Left hindlimb (tissue), 1 donor: ENCODE measurements at places on chromosomes 6 and 20.

DNA sequence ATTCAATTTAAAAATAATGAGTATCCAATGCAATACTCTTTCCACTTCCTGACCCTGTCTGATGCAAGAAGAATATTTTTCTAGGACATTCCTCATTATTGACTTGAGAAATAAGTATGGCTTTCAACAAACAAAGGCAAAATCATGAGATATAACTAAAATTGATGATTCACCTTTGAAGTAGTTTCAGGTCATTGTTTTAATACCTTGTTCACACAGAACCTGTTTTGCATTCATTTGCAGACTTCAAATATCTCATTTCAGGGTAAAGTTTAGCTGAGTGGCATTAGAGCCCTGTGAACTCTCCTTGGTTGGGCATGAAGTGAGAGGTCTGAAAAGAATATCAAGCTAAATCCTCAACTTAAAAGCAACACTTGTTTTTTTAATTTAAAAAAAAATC lies 309.2 kb downstream of the NRN1 start:
- DNase-seq = no peak

DNA sequence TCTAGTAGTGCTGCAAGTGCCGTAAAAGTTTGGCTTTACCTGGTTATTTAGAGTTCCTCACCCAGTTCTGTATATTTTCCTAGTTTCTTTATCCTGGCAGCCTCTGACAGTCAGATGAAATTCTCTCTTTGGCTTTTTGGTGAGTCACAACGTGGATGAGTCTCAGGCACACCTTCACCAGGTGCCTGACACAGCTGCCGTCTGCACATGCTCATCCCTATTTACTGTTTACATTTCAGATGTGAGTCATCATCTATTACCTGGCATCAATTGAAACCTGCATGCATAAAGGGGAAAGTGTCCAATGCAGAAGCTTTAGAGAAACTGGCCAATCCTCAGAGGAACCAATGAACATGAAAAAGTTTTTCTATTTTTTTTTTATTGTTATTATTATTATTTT lies 33.3 kb upstream of the ADGRF4 start:
- no peak for DNase-seq

DNA sequence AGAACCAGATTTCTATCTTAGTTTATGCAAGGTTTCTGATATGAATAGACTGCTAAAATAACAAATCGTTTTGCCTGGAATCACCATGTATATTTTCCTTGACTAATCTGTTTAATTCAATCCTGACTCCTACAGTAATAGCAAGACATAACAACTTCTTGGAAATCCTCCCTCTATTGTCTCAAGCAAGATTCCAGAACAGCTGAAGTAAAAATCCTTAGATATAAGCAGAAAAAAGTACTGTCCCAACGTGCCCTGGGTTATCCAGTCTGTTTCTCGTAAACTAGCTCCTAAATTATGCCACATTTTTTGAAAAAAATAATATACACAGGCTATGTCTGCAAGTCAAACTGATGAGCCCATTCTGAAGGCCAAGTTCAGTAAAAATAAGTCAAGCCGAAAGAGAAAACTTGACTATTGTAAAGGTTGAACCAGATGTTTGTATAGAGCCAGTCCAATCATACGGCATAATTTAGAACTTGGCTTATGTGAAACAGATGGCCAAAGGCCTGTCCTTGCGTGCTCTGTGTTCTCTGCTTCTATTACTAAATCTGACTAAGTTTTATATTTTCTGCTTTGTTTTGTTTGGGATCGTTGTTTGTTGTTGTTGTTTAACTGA lies 341.6 kb upstream of the NRSN1 start:
- DNase-seq = no peak

- no peak for DNase-seq
These were observed 66.4 kb downstream of the DZANK1 start for GRCh38 chr20:18400460-18400859.

GRCh38 chr6:138891255-138891986 lies 95.5 kb downstream of the ECT2L start:
- DNase-seq = no peak

DNA sequence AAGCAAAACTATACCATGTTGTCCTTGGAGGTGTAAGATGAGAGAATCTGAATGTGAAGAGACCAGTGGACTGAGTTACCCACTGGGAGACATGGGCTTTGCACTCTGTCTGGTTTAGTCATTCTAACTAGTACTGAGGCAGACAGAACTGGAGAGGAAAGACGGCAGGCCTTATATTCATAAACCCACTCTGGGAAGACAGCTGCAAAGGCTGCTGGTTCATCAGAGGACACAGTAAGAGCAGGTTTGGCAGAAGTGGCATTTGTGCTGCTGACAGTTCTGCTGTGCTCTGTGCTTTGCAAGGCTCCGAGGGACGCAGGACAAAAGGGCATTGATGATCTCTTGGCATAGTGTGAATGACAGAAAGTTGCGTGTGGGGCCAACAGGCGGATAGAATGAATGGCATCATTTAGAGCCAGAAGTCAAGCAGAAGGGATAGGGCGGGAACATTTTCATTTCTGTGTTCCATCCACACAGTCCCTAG lies 142.3 kb upstream of the TENT5A start:
- DNase-seq = peak; percentile 66

- no peak for DNase-seq
These were observed 62.0 kb downstream of the HIVEP2 start for GRCh38 chr6:142883011-142883410.

DNA sequence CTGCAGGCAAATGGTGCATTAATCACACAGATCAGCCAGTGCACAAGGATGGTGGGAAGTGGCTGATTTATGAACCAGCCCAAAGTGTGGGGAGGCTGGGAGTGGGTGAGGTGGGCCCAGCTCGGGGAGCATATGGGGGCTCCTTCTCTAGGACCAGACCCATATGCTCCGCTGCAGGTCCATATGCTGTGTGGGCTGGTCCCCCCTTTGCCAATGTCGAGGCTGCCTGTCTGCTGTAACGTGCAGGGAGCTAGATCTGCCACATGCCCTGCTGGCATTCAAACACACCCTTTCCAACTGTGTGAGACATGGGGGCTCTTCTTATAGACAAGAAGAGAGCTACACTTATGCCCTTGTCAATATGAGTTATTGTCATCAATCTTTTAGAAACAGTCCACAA lies 566.3 kb downstream of the DHX35 start:
- no peak for DNase-seq

DNA sequence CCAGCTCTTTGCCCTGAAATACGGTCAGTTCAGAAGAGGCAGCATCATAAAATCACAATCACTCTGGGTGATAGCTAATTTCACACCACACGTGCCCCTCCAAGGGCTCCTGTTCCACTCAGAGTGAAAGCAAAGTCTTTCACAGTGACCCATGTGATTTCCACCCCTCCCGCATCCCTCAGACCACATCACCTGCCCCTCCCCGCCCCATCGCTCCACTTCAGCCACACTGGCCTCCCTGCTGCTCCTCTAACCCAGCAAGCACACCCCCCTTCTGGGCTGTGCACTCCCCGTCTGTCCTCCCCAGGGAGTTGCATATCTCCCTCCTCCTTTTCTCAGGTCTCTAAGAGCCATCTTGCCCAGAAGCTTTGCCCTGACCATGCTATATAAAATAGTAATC lies 74.5 kb downstream of the PSMG4 start:
- no peak for DNase-seq

GRCh38 chr6:16178351-16178750 lies 49.5 kb downstream of the MYLIP start:
- no peak for DNase-seq

GRCh38 chr20:36563374-36563773 lies 10.0 kb upstream of the TGIF2 start:
- DNase-seq = no peak

DNA sequence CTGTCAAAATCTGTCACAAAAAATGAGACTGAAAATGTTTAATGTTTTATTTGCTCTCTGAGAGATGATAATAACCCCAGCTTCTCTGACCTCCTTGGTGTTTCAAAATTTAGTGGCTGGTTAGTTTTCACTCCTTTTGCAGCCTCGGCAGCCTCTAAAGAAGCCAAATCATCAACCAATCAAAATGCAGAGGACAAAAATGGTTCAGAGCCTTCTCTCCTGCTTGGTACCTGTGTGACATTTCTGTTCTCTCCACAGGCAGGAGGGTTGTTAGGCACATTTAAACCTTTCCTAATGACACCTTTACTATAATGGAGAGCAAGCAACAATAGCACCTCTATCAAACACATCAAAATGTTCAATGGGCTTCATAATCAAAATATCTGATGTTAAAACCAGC lies 375.5 kb downstream of the HACE1 start:
- no peak for DNase-seq

GRCh38 chr6:155171747-155172449 lies 91.9 kb upstream of the CLDN20 start:
- DNase-seq = peak; percentile 56

DNA sequence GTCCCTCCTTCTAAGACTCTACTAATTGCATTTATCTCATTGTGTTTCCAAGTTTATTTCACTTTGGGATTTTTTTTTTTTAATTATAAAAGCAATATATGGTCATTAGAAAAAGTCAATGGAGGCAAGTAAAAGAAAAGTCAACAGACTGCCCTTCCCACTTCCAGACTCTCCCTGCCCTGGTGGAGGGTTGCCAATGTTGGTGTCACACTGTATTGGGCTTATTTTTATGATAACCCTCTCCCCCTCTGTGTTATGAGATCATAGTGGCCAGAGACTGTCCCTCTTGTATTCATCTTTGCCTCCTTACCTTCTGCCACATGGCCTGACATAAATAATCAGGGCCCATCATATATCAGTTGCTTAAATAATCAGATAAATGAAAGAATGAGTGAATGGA lies 63.4 kb downstream of the LRRC1 start:
- DNase-seq = no peak

GRCh38 chr6:7750197-7750596 lies 24.3 kb downstream of the BMP6 start:
- no peak for DNase-seq

GRCh38 chr20:57211908-57212533 lies 54.4 kb downstream of the BMP7 start:
- peak; percentile 70 for DNase-seq

- no peak for DNase-seq
These were observed 32.3 kb upstream of the TRDN start for GRCh38 chr6:123668965-123669591.

- no peak for DNase-seq
These were observed 35.1 kb upstream of the RFPL4B start for GRCh38 chr6:112311950-112312547.

DNA sequence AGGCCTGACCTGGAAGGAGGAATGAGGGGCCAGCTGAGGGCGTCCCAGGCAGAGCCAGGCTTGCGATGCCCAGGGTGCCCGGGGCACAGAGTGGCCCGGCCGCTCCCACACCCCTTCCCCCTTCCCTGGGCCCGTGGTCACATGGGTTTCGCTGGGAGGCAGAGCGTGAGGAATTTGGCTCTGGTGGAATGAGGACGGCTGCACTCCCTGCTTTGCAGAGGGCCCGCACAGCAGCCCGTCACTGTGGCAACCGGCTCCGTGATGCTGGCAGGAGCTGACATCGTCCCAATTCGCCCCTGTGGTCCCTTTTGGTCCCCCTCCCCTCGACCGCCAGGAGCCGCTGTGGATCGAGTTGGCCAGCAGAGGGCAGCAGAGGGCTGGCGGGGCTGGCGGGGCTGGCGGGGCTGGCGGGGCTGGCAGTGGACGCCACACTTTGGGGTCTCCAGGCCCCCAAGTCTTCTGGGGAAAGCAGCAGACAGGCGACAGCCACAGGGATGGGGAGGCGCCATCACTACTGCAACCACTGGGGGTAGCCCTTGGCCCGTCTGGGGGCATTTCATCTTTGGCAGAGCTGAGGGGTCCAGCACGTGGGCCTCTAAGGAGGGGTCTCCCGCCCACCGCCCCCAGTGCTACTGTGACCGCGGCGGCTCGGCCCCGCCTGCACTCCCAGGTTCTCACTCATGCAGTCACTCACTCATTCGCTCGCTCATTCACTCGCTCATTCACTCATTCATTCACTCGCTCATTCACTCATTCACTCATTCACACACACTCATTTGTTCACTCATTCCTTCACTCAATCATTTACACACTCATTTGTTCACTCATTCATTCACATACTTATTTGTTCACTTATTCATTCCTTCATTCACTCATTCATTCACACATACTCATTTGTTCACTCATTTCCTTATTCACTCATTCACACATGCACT lies 49.7 kb upstream of the BHLHE23 start:
- peak; percentile 59 for DNase-seq

DNA sequence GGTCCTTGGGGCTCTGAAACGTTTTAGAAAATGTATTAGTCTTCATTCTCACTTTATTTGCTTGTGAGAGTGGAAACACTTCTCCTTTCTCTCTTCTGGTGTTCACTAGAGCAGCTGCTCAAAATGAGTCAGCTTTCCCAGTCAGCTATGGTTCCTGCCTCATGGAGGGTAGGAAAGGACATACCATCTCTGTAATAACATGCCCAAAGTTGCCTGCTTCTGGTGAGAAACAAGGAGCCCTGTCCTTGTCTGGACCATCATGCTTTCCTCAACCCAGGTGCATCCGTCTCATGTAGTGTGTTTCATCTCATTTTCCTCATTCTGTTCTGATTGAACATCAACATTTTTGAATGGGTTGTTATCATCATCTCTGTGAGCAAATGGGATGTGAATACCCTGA lies 17.1 kb upstream of the TINAG start:
- no peak for DNase-seq

GRCh38 chr20:53550280-53551187 lies 43.1 kb downstream of the ZNF217 start:
- DNase-seq = no peak

- no peak for DNase-seq
These were observed 60.3 kb downstream of the BMP6 start for GRCh38 chr6:7786214-7786661.

- no peak for DNase-seq
These were observed 77.2 kb downstream of the KIF13A start for GRCh38 chr6:17910189-17910588.

- no peak for DNase-seq
These were observed 56.4 kb upstream of the TNFAIP3 start for GRCh38 chr6:137810554-137811120.
